Stimulated activated CD8-positive, alpha-beta memory T cell treated with anti-CD3 and anti-CD28 coated beads, Interleukin-4, amount 100 ng/mL, for 4 hours (primary cell): ENCODE measurements at places on chromosomes 7 and 10.

DNA sequence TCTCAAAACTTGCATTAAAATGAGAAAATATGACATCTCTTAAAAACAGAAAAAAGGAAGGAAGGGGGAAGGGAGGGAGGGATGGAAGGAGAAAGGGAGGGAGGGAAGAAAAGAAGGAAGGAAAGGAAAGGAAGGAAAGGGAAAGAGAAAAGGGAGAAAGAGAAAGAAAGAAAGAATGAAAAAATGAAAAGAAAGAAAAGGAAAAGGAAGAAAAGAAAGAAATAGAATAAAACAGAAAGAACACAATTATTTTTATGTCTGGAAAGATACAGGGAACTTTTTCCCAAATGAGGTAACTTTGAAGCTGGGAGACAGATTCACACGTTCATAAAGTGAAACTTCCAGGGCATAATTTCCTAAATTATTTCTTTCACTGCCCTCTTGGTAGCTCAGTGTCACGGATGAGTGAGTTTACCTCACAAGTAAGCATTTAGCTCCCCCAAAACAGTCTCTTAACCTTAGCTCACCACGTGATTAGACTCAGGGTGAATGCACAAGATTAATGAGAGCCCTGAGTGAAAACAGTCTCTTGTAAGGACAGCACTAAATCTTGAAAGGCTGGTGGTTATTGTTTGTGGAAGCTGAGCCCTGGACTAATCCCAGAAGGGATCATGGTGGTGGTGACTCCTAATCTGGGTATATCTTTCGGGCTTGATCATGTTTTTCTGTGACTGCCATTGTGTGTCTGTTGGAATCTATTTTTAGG, 74.1 kb upstream of the HDAC9 start:
- no peak for DNase-seq

DNA sequence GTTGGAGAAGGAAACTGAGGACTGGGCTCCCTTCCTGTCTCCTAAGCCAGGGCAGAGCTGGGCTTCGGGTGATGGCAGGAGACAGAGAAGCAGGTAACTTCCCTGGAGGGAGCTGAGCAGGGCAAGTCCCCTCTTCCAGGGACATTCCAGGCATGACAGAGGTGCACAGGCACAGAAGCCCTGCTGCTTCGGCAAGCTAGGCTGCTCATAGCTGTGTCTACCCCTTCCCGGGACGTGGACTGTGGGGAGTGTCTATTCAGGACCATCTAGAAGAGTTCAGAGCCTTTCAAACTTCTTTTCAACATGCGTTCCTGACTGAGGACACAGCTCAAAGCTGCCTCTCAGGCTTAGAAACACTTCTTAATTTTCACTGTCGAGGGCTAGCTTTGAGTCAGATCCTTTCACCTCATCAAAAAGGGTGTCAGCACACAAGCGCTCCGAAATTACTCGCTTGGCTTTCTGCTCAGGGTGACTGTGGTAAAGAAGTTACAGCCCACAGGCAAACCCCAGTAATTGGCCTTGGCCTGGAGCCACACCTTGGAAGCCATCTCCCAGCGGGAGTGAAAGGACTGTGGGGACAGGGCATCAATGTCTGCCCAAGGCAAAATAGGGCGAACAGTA, 63.7 kb upstream of the STEAP1B start:
- no peak for DNase-seq

GRCh38 chr10:130012129-130012528, 48.1 kb upstream of the EBF3 start:
- DNase-seq, result no peak

DNA sequence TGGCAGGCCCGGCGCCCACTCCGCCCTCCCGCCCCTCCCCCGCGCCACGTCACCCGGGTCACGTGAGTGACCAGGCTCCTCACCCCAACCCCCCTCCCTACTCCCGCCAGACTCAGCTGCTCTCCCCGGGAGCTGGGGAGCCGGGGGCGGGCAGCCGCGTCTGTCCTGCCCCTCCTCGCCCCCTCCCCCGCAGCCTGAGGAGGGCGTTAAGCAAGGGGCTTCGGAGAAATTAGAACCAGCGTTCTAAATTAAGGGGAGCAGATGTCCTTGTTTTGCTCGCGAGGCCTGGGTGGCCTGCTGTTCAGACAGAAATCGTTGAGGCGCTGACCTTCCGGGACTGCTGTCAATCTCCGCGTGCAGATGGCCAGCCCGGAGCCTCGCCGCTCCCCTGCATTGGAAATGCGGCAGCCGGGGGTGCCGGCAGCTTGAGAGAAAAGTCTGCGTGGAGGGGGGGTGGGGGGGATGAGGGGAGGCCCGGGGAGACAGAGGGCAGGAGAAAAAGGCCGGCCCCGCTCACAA, 102.2 kb upstream of the ZNF438 start:
- peak; percentile 42 for DNase-seq

DNA sequence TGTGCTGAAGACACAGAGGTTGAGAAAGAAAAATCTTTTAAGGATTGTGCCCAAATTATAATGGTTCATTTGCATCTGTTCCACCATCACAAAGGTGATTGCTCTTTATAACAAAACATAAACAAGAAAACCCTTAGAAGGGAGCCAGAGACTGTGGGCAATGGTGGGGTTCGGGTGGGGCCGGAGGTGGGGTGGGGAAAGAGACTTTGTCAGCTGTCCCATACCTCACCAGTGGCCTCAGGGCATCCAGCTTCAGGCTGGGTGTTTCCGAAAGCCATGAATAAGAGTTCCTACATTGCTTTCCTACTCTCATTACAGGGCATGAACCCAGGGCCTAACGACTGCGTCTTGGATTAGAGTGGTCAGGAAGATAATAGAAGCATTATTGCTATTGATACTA, 227.9 kb downstream of the PHTF2 start:
- DNase-seq, result no peak

DNA sequence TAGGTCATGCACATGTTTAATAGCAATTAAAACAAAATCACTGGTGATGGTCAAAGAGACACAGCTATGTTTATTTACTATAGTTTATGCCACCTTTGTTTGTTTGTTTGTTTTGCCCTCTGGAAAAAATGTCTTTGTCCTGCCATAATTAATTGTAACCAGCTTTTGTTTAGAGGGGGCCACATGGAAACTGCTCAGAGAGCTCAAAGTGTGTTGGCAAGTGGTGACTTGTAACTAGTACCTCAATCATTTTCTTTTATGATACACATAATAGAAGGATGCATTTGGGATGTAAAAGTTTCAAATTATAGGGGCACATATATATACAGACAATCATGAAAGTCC, 40.2 kb downstream of the GRK5 start:
- no peak for DNase-seq

GRCh38 chr10:113131613-113132261, 181.7 kb downstream of the TCF7L2 start:
- no peak for DNase-seq

GRCh38 chr10:59234816-59235429, 58.5 kb downstream of the PHYHIPL start:
- DNase-seq, result no peak

DNA sequence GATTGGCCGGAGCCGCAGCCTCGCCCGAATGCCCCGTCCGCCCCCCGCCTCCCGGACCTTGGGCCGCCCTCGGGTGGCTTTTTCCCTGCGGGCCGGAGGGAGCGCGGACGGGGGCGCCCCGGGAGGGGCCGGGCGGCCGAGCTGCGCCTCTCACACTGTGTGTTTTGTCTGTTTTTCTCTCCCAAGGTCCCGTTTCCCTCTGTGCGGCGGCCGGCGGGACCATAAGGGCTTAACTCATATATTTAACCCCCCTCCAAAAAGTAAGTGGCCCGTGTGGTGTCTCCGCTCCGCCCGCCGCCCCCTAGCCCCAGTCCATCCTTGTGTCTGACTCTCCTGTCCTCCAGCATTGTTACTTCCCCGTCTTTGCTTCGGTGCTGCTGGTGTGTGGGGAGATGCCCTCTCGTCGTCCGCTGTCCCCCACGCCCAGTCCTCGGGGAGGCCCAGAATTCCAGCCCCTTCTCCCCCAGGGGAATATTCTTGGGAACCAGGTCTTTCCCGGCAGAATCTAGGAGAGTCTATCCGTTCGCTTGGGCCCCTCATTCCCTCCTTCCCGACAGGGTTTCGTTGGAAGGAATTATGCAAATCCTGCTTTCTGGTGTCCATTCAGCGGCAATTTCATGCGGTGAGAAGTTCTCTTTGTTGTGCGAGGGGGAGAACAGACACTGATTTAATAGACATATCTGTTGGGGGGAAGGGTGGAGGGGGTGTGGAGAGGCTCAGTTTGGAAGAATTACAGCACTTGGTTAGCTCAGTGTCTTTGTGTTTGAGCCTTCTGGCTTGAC, 1.3 kb downstream of the LCOR start:
- DNase-seq, result no peak

GRCh38 chr7:116089293-116089692, 58.7 kb upstream of the TFEC start:
- no peak for DNase-seq

DNA sequence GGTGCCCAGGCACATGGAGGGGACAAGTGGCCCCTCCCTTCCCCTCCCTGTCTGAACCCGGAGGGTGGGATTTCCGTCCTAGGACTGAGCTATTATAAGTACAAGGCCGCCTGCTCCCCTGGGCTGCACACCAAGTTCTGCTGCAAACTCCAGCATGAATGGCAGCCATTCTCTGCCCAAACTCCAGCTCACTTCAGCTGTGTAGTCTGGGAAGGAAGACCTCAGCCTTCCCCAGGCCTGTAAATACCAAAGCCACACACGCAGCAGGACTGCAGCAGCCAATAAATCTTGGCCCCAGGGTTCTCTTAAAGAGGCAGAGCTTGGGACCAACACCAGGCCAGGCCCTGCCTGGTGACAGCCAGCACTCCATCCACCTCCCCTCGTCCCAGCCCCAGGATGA, 291.3 kb upstream of the ZMIZ1 start:
- DNase-seq, result no peak

DNA sequence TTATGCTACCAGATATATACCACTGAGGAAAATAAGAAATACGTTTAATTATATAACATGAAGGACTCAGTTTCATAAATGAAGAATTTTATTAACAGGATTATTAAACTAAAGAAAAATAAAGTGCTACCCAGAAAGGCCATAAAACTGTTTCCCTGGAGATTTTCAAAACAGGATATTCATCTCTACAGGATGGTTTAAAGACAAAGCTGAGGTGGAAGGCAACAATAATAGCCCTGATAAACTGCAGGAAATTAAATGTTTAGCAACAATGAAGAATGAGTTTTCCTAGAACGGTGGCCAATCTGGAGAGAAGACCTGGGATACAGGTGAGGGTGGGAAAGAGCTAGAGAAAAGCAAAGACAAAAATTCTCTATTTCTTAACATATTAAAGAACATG, 11.9 kb downstream of the RHEB start:
- DNase-seq, result no peak

DNA sequence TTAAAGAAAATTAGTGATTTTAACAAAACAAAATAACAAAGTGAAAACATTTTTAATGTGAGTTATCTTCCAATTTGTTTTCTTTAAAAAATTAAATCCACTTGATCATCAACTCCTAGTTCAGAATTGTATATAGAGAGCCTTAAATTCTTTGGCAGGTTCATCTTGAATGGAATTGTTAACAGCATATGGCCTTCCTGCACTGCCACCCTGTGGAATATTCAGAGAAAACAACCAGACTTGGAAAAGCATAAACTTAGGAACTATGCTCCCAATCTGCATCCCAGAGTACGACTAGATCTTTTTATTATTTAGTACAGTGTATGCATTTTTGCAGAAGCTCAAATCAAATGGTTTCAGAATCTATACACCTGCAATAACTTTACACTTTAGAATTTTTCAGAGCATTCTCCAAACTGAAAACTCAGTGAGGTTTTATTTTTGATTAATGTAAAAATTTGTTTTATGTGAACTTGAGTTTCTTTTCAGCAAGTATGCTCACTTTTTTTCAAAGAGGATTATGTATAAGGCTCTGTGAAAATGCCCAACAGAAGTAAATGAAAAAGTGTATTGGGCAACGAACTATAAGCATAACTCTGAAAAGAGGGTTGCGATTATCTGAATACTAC, 44.9 kb upstream of the ANK3 start:
- DNase-seq, result no peak

- no peak for DNase-seq
These were observed 76.4 kb upstream of the UCN3 start for GRCh38 chr10:5288359-5288758.

- DNase-seq, result no peak
These were observed 15.6 kb downstream of the MBL2 start for GRCh38 chr10:52756966-52757365.

- no peak for DNase-seq
These were observed 526.8 kb downstream of the PLXDC2 start for GRCh38 chr10:20343036-20343435.

DNA sequence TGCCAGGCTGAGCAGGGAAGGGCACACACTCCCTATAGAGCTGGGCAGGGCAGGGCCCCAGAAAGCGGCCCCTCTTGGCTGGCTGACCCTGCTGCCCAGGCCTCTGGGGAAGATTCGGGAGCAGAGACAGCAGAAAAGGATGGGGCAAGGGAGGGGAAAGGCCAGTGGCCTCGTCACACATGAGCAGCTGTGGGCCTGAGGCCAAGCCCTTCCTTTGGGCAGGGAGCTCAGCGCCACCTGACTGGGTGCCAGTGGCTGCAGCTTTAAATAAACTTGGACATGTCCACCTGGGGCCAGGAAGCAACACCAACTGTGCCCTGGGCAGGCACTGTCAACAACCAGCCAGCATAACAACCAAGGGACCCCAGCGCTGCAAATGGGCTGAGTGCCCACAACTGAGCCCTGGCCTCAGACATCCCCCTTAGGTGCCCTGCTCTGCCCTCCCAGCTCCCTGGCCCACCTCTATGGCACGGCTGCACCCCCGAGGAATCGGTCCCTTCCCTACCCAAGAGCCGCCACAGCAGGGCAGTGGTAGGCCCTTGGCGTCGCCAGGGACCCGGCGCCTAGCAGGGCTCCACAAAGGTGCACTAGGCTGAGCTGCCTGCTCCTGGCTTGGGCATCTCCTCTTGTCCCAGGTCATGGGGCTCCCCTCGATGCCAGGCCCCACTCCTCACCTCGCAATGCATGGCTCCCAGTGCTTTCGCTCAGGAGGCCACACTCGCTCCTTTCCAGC, 2.6 kb downstream of the CAMK2B start:
- no peak for DNase-seq

GRCh38 chr7:130369110-130369711, 11.1 kb upstream of the CPA1 start:
- no peak for DNase-seq

GRCh38 chr10:12042409-12042796, 206 bp downstream of the UPF2 start:
- DNase-seq, result no peak

GRCh38 chr10:56449770-56450169, 88.7 kb upstream of the ZWINT start:
- DNase-seq, result no peak

DNA sequence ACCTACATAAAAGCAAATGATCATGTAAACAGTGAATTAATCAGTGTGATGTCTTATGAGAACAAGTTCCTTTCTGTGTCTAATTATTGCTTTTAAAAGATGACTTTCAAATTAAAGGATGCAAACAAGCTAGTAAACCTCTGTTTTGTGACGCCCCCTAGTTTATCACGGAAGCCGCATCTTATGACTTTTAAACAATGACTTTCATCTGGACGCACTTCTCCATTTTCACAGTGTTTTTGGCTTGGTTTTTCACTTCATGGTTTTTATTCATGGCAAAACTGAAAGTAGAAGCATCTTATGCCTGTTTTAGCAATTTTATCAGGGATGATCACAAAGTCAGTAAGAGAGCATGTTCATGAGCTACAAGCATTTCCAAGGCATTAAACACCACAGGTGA, 35.0 kb downstream of the ITGA8 start:
- DNase-seq, result no peak
